Common myeloid progenitor, CD34-positive (primary cell): ENCODE measurements at places on chromosomes 2 and 18.
A peak's percentile ranks its signal among the peaks of the same experiment; 100 is the strongest.

DNA sequence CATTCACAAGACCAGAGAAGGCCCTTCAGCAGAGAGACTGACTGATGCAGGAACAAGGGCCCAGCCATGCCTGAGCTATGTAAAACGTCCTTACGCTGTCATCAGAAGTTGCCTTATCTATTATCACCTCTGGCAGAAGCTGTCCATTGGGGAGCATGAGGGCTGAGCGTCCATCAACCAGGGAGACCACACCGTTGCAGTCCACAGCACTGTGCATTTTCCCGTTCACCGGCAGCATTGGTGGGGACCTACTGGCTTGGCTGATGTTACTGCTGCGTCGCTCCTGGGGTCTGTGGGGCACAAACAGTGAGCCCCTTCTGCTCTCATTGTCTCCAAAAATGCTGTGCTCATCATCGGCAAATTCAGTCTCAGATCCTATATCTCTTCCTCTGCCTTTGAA lies 91.4 kb downstream of the SCN9A start:
- no peak for DNase-seq

- DNase-seq: no peak
Observed at GRCh38 chr2:101342625-101343008, 34.1 kb upstream of the RNF149 start.

- DNase-seq: peak; percentile 37
Observed at GRCh38 chr2:216636551-216637450, 3.6 kb downstream of the IGFBP2 start.

GRCh38 chr2:103959174-103960128 lies 894.5 kb upstream of the POU3F3 start:
- peak; percentile 16 for DNase-seq

DNA sequence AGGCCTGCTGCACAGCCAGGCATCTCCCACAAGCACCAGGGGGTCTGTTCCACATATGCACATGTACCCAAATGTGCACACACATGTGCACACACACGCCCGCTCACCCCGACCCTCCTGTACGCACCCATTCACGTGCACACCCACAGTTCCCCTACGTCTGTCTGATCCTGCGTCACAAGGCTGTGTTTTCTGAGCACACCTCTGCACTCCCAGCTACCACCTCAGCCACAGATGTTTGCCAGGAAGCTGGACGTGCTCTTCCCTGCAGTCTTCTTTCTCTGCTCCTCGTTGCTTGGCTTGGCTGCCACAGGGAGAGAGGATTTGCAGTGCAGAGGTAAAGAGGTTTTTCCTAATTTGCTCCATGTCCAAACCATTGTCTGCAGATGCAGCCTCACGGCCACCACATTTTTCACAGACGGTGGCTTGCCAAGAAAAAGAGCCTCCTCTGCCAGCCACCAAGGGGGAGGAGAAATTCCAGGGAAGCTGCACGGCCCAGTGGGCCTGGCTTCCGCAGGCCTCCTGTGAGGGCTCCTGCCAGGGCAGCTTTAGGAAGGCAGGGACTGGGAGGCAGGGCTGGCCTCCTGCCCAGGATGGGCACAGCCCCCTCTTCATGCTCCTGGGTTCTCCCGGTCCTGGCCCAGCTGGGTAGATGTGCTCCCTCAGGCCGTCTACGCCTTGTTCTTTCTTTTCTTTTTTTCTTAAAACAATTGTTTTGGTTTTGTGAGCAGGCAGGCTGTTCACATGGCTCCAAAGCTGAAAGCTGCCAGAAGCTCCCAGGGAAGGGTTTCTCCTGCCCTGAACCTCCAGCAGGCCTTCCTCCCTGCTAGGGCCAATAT lies 29.3 kb upstream of the HS6ST1 start:
- DNase-seq: no peak

- DNase-seq: peak; percentile 25
Observed at GRCh38 chr2:86825693-86826381, 35.1 kb upstream of the CD8A start.

- DNase-seq: no peak
Observed at GRCh38 chr18:949724-950631, 45.3 kb downstream of the ADCYAP1 start.

DNA sequence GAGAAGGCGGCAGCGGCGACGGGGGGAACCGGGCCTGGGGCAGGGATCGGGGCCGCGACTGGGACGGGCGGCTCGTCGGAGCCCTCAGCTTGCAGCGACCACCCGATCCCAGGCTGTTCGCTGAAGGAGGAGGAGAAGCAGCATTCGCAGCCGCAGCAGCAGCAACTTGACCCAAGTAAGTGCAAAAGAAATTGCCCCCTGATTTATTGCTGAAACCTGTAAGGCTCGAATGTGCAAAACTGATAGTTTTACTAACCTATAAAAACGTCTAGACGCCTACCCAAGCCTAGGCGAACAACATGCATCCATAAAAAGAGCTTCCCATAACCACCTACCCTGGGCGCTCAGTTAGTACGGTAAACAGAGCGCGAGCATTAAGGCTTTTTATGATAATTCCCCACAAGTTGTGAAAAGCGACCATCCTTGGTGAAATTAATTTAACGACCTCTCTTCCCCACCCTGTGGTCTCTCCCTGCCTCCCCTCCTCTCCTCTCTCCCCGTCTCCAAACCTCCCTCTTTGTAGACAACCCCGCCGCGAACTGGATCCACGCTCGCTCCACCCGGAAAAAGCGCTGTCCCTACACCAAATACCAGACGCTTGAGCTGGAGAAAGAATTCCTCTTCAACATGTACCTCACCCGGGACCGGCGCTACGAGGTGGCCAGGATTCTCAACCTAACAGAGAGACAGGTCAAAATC lies 1.0 kb downstream of the HOXD9 start:
- DNase-seq: no peak

DNA sequence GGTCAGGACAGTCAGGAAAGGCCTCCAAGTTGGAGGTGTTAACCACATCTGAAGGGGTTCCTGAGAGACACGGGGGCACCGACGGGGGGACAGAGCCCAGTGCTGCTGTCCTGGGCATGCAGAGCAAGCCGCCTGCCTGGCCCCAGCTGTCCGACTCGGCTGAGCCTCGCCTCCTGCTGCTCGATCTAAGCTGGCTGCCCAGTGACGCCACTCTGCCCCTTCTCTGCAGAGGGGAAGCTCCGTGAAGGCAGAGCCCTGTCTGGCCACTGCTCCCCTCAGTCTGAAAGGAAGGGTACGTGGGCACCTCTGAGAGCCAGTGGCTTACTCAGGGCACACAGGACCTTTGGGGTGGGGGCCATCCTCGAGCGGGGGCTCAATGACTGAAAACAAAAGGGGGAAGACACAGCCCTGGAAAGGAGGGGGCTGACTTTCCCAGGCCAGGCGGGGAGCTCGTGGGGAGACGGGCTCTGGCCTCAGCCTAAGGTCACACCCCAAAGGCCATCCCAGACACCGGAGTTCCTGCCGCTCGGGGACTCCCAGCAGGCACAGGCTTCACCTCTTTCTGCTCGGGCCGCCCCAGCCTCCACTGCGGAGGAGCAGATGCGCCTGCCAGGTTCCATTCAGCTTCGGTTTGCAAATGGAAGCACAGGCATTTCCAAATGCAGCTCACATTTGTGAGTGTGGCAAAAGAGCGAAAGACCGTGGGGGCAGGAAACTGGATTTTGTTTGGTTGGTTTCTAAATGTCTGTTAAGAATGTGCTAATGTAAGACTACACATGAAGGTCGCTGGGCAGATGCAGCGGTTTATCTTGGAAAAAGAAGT lies 136.9 kb downstream of the HDAC4 start:
- DNase-seq: no peak

- DNase-seq: peak; percentile 80
Observed at GRCh38 chr2:65025453-65026123, 30.6 kb upstream of the CEP68 start.

- no peak for DNase-seq
Observed at GRCh38 chr2:69770747-69771146, 28.8 kb downstream of the ANXA4 start.

DNA sequence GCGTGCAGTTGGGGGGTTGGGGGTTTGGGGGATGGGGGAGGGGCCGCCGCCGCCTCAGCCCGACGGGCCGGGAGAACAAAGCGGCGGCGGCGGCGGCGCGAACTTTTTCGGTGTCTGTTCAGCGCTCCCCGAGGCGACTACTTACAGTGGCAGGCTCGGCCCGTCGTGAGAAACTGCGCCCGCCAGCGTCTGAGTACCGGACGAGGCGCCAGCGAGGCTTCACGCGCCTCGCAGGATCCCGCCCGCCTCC lies 172 bp downstream of the PRKD3 start:
- DNase-seq: peak; percentile 81

GRCh38 chr2:173090276-173090877 lies 14.7 kb downstream of the MAP3K20 start:
- DNase-seq: no peak

GRCh38 chr18:21242780-21243401 lies 859 bp downstream of the GREB1L start:
- DNase-seq: no peak

- no peak for DNase-seq
Observed at GRCh38 chr2:224109751-224110150, 70.7 kb upstream of the SERPINE2 start.

DNA sequence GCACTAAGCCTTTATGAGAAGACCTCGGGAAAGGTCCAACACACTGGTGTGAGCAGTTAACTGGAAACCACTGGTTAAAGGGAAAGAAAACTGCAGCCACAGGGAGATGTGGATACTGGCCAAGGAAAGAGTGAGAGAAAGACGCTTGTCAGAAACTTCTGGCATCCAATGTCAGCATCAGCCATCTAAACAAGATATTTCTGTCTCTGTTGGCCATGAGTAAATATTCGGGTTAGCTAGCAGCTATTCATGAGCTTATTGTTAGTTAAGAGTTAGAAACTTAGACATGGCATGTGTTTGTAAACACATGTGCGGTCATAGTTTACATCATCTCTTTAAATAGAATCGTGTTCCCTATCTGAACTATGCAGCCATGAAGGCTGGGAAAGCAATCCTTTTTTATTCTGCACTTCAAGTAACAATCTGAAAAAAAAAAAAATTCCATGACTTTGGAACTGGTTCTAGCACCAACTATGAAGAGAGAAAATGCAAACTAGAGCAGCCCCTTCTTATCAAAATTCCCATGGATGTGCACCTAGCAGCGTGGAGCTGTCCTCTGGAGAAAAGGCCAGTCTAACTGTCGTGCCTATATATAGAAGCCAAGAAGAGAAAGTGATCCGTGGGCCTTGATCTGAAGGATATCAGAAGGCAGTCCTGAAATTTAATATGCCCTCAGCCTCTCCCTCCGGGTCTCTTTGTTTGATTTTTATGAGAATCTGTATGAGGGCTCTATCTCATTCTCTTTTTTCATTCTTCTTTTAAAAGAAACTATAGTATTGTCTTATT lies 84.0 kb upstream of the RFX8 start:
- no peak for DNase-seq

DNA sequence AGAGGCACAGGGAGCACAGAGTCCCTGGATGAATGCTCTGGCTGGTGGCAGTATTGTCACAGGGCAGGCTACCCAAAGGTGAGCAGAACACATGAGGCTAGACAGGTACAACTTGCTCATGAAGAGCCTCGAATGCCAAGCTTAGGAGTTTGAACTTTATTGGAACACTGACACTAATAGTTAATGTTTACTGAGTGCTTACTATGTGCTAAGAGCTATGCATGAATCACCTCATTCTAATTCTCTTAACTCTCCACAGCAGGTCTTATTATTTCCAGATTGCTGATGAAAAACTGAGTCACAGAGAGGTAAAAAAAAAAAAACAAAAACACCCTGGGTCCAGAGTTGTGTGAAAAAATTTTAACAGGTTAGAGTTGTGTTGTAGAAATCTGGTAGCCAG lies 6.1 kb upstream of the EMX1 start:
- DNase-seq: no peak

GRCh38 chr2:25639131-25639530 lies 34.2 kb downstream of the DTNB start:
- no peak for DNase-seq

DNA sequence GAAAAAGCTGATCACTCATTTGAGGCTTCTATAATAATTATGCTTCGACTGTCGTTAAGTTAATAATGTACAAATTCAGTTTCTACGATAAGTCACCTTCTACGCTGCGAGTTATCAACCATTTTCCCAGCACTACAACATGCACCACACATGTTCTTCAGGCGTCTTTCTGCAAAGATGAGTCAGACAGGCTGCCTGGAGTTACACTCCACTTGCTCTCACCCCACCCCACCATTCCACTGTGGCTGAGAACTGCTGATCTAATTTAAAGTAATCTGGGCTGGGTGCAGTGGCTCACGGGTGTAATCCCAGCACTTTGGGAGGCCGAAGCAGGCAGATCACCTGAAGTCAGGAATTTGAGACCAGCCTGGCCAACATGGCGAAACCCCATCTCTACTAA lies 218.6 kb downstream of the DYM start:
- no peak for DNase-seq
